Large intestine (tissue), 12 donors: ENCODE measurements at places on chromosomes 3 and 15.

DNA sequence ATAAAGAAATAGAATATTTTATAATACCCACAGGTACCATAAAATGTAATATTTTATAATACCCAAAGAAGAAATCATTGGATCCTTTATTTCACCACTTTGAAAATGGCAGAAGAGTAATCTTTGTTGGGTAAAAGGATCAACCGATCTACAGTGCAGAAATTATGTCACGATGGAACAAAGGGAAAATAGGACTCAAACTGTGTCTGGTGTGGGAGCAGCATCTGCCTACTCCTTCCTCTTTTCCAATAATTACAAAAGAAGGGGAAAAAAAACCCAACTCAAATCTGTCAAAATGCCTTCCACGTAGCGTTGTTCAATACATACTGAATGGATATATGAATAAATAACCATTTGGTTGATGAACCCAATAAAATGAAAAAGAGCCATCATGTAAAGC lies 492.6 kb upstream of the TBL1XR1 start:
- no peak for DNase-seq

DNA sequence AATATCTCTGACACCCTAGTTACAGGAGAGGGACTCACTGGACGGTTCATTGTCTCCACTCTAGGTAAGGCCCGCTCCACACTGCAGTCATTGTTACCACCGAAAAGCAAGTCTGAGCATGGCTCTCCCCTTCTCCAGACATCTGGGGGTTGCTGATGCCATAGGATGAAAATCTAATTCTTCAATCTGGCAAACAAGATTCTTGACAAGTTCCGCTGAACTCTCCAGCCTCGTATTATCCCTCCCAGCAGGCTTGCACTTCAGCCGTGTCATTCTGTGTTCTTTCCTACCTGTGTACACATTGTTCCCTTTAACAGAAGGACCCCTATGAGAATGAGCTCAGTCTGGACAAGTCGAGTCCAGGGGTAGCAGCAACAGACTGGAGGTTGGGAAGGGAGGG lies 152.3 kb upstream of the NR2E3 start:
- DNase-seq: no peak

DNA sequence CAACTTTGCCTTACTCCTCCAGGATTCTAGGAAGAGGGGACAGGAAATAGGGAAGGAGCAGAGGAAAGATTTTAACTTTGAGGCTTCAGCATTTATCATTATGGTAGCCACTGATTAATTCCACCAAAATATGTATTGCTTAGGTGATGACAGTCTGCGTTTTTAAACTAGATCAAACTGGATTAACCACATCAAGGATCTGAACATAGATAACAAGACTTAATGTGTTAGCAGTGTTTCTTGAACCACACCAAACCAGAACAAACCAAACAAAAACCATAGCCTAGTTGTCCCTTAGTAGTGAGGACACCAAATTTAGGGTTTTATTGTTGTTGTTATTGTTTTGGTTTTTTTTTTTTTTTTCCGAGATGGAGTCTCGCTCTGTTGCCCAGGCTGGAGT lies 113.5 kb upstream of the LMOD3 start:
- DNase-seq: no peak

DNA sequence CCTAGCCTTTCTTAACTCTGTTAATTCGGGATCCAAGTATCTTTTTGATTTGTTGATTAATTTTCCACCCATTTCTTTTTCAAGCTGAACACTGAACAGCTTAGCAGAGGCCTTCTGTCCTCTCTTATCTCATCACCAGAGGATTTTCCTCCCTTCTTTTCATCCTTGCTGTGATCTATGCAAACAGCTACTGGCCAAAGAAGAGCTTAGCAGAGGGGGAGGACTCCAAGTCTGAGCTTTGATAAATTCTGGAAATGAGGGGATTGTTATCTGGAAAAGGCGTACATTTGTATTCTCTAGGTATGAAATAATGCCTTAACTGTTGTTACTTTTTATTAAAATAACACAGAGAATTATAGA lies 13.4 kb downstream of the DZIP3 start:
- DNase-seq: no peak

DNA sequence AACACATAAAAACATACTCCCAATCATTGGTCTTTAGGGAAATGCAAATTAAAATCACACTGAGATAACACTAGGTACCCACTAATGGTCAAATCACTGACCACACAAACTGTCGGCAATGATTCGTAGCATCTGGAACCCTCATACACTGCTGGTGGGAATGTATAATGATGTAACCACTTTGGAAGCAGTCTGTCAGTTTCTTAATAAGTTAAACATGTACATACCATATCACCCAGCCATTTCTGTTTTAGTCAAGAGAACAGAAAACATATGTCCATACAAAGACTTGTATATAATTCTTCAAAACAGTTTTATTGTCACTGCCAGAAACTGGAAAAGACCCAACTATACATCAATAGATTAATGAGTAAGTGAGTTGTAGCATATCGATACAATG lies 63.3 kb upstream of the LRRC3B start:
- DNase-seq: peak; percentile 3

DNA sequence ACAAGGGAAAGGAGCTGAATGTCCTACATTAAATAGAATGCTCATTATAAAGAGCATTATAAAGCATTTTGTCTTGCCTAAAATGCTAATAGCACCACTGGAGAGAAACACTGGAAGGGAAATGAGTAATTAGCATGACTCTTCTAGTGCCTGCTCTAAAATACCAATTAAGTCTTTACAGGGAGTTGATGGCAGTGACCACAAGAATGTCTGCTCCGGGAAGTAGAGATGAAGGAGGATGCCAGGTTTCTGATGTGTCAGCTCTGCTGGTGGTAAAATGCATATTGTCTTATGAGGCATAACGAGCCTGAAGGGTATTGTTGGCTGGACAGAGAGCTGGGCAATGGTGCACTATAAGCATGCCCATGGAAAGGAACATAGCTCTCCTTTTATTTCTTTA lies 49.5 kb downstream of the MYLK start:
- no peak for DNase-seq

GRCh38 chr3:35987386-35987785 lies 348.1 kb downstream of the ARPP21 start:
- DNase-seq: no peak

DNA sequence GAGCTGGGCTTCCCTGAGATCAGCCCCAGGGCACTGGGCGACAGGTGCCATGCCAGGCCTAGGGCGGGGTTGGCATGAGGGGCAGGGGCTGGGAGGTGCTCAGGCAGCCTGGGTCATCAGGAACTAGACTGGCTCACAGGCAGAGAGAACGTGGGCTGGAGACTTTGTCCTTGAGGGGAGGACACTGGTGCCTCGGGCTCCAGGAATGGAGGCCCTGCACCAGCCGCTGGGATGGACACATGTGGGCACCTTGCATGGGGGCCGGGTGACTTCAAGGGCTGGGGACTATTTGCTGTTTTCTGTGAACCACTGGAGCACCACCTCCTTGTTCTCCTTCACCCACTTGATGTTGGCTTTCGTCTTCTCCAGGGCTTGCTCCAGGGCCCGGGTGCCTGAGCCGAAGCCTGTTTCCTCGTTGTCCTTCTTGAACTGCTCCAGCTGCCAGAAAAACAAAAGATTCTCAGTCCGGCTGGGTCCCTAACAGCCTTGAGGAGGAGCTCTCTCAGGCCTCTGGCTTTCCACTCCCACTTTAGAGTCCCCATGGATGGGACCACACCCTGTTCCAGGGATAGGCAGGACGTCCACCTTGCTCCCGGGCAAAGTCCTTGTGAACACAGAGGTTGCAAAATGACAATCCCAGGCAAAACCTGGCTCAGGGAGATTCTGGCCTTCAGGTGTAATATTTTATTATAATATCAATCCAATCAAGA lies 9.1 kb downstream of the MESP2 start:
- peak; percentile 91 for DNase-seq

GRCh38 chr15:31235311-31236183 lies 91.1 kb upstream of the KLF13 start:
- peak; percentile 87 for DNase-seq

DNA sequence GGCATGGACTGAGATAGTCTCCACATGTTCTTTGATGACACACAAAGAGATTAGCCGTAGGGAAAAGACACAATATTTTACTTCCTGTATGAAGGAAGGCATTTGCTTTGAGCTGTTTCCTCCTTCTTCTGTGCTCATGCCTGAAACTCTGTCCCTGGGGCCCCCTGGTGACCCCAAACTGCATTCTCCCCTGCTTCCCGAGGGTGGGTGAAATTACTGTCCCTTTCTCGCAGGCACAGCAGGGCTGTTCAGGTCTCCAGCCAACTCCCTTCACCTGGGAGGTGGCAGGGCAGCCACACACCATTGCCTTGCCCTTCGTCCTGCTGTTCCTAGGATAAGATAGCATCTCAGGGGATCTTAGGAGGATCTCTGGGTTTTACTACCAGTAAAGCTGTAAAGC lies 79.2 kb downstream of the GABRG3 start:
- no peak for DNase-seq

DNA sequence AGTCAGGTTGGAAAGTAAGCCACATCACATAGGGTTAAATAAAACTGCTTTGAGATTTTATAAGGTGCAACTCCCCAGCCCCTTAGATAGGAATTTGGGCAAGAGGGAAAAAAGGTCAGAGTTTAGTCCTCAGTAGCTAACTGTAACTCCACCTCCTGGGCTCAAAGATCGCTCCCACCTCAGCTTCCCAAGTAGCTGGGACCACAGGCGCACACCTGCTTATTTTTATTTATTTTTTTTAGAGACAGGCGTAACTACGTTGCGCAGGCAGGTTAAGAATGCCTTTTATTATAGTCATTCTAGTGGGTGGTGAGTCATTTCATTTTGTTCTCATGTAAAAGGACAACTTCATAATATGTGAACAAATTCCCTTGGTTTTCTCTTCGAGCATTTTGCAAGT lies 14.7 kb downstream of the TM2D3 start:
- DNase-seq: peak; percentile 59

DNA sequence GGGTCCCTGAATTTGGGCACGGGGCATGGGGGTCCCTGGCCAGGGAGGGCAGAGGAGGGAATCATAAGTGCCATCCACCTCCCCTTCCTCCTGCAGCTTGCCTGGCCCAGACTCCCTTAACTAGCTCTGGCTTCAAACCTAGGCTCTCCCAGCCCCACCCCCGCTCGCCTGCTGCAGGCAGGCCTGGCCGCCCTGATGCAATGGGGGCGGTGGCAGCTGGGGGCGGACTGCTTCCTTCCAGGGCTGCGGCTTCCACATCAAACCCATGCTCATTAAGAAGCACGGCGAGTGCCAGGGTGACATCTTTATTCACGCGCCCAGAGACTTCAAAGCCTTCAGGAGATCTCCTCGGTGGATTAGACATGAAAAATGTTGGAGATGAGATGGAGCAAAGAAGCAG lies 123.1 kb downstream of the TPRA1 start:
- no peak for DNase-seq

DNA sequence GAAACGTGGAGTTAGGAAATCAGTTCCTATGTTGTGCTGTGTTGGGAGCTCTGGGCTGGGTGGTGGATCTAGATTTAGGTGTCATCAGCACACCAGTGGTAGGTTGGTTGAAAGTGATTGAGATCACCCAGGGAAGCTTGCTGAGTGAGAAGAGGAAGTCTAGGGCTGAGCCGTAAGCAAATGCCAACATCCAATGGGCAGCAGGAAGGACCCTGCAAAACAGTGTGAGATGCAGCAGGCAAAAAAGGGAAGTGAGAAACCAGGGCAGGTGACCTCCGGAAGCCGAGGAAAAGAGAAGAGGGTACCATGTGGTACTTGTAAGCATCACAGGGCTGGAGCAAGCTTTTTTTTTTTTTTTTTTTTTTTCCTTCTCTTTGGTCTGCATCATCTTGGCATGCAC lies 15.9 kb upstream of the COPG1 start:
- no peak for DNase-seq

DNA sequence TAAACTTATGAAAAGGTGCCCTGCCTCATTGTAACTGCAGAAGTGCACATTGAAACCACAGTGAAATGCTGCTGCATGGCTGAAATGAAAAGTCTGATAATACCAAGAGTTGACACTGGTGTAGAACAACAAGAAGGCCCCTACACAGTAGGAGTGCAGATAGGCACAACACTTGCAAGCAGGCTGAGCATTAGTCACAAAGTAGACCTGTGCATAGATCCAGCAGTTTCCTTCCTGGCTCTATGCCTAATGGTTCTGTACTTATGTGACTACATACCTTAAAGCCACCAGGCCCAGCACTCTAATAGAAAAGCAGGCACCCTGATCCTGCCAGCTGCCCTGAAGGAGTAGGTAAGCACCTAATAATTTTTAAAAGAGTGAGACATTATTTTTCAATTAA lies 41.8 kb downstream of the PRR23E start:
- no peak for DNase-seq

DNA sequence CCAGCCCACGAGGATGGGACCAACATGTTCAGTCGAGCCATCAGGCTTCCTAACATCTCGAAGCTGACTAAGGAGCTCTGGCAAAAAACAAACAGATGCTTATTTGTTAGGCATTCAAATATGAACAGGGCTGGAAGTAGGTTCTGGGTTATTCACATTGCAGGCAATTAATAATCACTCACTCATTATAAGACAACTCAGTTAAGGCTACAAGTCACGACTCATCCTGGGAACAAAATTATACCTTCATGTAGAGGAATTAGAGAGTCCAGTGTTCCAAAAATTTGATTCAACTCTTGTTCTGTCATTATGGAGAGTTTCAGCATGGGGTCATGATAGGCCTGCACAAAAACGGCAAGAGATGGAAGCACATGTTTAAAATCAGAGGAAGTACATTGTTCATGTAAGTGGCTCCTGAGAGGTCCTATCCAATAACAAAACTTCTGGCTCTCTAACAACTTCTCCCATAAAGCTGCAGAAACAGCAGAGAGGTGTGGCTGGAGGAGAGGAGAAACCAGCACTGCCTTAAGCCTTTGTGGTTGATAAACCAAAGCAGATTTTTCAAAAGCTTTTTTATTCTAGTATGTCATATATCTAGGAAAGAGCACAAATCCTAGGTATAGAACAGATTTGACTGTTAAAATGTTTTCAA lies 50.6 kb downstream of the ARHGEF3 start:
- no peak for DNase-seq

DNA sequence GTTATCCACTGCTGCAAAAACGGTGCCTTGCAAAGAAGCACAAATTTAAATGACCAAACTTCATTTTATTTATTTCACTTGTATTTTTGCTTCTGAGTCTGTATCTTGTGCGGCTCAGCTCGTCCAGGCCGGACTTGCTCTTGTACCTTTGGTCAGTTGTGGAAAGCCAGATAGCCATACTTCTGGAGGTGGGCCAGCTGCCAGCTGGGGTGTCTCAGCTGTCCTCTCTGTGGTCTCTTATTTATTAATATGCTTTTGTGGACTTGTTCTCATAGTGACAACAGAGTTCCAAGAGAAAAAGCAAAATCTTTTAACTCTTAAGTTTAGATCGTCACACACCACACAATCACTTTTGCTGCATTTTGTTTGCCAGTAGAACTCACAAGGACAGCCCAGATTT lies 87.7 kb downstream of the IL1RAP start:
- no peak for DNase-seq

GRCh38 chr15:68678746-68679145 lies 100.0 kb downstream of the CORO2B start:
- no peak for DNase-seq
